ENCODE measurements at places on chromosomes 3 and 15.

DNA sequence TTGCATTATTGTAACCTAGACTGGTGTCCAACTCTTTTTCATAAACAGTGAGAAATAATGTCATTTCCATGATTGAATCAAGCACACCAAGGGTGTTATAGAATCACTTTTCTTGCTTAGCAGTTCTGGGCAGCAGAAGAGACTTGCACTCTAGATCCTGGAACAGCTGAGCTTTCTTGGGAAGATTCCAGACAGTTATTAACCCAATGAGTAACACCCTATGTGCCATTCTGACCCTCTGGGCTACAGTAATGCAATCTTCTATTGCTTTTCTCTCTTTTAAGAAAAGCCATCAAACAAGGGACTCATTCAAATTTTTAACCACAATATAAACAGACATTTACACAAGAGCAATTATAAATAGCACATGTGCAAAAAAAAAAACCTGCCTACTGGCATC, 39.3 kb upstream of the USP3 start:
- no peak for DNase-seq

GRCh38 chr3:87801409-87801808, 257.4 kb downstream of the CGGBP1 start:
- DNase-seq = no peak

DNA sequence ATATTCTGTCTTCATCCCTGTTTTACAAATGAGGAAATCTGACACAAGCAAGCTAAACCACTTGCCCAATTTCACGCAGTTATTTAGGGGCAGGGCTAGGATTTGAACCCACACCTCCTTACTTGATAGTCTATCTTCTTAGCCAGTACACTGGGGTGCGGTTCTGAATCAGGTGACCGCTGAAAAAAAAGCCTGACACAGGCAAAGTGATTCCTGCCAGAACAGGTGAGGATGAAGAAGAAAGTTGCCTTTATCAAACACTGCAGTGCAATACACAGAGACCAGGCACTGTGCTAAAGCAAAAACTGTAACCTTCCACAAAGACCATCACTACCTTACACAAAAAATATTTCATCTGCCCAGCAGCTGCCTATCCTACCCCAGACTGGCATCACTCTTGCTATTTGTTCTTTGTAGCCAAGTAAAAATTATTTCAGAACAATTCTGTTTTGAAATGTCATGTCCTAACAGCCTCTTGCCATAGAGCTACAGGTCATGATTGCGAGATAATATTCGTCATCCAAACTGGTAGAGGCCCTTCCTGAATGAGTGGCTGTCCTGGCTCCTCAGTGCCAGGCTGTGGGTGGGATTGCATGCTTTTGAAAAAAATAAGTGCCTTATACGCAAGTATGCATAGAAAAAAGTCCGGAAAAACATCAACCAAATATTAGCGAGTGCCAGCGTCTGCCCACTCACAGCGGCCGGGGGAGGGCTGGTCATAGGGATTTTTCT, 142.3 kb upstream of the TPM1 start:
- DNase-seq = no peak

DNA sequence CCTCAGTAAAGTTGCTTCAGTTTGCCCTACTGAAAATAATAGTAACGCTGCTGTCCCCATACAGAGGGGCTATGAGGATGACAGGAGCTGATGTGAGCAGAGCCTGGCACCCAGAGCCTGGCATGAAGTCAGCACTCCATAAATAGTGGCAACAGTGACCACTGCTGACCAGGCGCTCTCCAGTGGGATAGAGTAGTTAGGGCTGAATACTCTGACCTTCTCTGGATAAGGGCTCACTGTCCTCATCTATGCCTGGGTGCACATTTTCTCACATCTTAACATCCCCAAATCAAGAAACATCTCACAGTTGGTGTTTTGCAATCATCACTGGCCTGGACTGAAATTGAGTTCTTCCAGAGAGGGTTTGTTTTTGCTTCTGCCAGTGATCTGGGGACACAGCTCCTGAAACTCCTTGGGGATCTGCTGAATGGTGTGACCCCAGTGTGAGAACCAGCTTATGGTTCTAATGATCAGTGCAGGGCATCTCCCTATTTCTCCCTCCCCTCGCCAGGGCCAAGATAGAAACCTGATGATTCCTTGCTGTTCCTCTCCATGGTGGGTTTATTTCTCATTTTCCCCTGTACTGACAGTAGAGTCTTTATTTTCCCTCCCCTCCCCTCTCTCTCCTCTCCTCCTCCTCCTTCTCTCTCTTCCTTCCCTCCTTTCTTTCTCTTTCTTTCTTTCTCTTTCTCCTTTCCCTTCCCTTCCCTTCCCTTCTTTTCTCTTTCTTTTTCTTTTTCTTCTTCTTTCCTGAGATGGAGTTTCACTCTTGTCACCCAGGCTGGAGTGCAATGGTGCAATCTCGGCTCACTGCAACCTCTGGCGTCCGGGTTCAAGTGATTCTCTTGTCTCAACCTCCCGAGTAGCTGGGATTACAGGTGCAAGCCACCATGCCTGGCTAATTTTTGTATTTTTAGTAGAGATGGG, 3.5 kb upstream of the PCSK6 start:
- no peak for DNase-seq

DNA sequence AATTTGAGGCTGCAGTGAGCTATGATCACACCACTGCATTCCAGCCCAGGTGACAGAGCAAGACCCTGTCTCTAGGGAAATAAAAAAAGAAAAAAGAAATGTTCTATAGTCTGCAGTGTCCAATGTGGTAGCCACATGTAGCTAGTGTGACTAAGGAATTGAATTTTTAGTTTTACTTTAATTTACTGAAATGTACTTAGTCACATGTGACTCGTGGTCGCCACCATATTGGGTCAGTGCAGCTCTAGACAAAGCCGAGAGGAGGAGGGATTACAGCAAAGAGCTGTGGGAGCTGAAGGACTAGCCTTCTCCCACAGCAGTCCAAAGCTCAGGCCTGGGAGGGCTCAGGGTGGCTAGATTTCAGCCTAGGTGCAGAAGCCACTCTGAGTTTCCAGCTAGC, 65.9 kb upstream of the NTRK3 start:
- DNase-seq = no peak

GRCh38 chr3:71247221-71247957, 336.1 kb downstream of the FOXP1 start:
- peak; percentile 24 for DNase-seq

DNA sequence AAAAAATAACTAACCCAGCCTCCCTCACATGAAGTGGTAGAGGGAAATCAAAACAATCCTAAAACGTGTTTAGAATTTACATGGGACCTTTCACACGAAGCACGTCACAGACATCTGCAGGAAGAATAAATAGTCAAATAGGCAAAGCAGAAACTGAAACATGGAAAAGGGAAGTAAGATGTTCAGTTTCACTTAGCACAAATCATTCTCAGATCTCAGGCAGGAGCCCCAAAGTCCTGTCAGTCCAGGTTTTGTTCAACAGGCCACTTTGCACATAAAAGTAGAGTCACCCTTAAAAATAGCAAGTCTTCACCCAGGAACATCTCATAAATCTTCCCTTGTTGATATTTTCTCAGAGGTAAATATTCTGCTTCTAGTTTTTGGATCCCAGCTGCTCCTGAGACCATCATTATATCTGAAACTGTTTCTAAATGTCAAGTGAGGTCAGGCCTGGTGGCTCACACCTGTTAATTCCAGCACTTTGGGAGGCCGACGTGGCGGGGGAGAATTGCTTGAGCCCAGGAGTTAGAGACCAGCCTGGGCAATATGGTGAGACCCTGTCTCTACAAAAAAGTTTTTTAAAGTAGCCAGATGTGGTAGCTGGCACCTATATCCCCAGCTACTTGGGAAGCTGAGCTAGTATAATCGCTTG, 1.9 kb downstream of the RUBCN start:
- no peak for DNase-seq

DNA sequence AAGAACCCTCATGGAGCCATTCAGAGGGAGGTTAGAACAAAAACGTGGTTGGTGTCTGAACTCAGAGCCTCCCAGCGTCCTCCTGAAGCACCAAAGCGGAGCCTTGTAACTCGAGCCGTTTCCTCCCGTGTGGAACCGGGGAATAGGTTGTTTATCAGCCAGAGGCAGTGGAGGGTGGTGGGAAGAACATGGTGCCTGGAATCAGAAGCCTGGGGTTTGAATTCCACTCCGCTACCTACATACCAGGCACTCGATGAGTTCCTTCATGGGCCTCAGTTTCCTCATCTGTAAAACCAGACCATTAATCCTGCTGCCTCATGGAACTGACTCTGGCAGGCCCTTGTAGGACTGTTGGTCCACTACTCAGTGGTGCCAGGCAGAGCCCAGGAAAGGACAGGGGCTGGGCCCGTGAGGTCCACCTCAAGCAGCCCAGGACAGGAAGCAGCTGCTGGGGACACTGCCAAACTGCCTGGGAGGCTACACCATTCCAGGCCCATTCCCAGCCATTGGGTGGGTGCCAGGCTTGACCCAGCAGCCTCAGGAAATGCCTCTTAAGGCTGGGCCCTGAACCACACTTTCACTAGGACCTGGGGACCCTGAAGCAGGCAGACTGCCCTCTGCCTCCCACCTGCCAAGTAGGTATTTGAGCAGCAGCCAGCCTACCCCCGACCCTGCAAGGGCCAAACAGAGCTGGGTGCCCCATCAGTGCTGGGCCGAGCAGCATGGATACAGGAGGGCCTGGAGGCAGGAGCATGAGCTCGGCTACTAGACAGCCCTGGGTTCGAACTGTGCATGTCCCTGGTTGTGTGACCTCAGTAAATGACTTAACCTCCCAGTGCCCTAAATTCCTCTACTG, 33.4 kb downstream of the PRKCD start:
- no peak for DNase-seq

GRCh38 chr15:40092256-40092978, 16.3 kb downstream of the BMF start:
- no peak for DNase-seq

DNA sequence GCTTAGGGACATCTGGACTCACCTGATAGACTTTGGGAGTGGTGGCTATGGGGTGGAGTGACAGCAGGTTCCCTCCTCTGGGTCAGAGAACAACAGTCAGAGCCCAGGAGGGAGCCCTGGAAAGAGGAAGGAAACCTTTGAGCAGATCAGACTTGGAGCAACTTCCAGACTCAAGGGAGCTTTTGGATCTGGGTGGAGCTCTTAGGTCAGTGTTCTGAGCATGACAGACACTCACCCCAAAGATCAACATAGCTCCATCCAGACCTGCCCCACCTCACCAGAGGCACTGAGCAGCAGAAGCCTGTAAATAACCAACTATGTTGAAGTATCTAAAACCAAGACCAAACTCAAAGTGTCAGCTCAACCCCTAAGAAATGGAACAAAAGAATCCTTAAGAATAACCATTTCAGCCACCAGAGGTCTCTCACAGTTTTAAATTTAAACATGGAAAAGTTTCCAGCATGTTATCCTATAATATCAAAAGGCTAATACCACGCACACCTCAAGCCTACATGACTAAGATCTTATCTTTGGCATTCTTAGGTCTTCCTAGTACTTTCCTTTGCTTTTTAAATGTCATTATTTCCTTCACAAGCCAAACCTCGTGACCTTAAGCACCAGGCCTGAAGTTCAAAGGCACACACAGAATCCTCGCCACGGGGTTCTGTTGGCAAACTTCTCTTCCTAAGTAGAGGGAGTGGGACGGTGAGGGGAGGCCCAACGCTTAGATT, 56.4 kb downstream of the UMPS start:
- no peak for DNase-seq

- DNase-seq = peak; percentile 75
These were observed 97.6 kb downstream of the FRMD4B start for GRCh38 chr3:69288161-69288895.

- no peak for DNase-seq
These were observed 334.4 kb upstream of the TRIM42 start for GRCh38 chr3:140343211-140344081.

DNA sequence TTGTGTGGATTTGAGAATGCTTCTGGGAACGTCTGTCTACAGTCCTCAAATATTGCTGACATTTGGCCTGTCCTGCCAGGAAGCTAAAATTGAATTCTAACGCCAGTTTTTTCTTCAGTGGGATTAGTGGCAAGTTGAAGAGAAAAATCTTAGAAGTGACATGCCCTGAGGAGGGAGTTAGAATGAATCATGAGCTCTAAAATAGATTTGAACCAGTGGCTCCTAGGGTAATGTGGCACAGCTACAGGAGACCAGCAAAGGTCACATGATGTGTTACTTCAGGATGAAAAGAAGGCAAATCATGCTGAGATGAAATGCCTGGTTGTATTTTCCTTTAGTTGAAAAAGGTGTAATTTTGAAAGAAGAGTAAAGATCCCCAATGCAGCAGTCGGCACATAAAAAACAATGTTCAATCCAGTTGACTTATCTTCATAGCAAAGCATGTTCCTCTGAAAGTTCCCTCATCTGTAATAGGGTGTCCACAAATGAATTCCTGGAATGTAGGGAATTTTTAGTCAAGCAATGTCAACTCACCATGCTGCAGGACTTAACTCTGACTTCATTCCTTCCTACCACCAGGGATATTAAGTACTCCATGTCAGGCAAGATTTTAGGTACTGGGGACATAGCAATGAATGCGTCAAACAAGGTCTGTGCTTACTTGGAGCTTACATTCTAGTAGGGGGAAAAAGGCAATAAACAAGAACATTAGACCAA, 171.6 kb downstream of the CADPS start:
- no peak for DNase-seq

- no peak for DNase-seq
These were observed at the start of gene SOX2 for GRCh38 chr3:181711325-181712135. TSS of gene SOX2 (plus strand) at chr3:181711925. CDS start at chr3:181712361, 436 bp downstream.

GRCh38 chr3:148330542-148330941, 367.2 kb upstream of the AGTR1 start:
- DNase-seq = no peak

- DNase-seq = no peak
These were observed 7.4 kb downstream of the RAB8B start for GRCh38 chr15:63196842-63197241.

DNA sequence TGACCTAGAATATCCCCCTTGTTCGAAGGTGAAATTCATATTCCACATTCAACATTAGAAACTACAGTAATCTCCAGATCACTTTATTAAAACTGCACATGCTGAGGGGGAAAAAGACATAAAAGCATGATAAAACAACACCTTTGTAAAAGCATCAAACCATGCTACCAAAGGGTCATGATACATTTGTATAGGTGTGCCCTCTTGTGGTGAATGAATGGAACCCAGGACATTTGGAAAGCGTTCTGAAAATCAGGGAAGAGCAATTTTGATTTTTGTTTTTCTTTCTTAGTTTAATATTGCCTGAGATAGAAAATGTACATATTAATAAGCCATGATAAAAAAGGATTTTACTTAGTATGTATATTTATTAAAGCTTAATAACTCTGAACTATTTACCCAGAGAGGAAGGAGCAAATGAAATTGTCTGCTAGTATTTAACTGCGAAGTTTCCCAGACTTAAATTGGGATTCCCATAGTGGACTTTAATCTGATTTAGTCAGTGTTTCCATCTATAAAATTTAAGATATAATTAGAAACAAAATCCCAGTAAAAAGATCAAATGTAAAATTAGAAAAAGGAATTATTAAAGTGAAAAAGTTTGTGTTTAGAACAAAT, 105.8 kb upstream of the ARL6 start:
- no peak for DNase-seq

- DNase-seq = no peak
These were observed 253.0 kb upstream of the NSMCE3 start for GRCh38 chr15:29522373-29523276.

DNA sequence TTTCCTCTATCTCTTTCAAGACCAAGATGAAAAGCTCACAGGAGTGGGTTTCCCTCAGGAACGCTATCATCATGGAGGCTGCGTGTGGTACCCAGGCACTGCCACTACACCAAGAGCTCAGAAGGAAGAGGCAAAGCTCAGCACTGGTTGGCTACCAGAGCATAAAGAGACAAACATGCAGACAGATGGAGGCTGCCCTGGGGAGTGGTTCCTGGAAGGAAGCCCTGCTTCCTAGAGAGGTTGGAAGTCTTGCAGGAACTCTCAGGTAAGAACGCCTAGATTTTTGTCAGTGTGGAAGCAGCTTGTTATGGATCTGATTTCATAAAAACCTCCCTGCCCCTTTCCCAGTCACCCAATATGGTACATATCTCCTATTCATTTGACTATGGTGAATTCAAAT, 49.9 kb upstream of the ADCY5 start:
- no peak for DNase-seq
